ENCODE measurements at places on chromosomes 13 and 19.

- DNase-seq, result no peak
Observed at GRCh38 chr13:50268500-50268899, 253.3 kb downstream of the KCNRG start.

DNA sequence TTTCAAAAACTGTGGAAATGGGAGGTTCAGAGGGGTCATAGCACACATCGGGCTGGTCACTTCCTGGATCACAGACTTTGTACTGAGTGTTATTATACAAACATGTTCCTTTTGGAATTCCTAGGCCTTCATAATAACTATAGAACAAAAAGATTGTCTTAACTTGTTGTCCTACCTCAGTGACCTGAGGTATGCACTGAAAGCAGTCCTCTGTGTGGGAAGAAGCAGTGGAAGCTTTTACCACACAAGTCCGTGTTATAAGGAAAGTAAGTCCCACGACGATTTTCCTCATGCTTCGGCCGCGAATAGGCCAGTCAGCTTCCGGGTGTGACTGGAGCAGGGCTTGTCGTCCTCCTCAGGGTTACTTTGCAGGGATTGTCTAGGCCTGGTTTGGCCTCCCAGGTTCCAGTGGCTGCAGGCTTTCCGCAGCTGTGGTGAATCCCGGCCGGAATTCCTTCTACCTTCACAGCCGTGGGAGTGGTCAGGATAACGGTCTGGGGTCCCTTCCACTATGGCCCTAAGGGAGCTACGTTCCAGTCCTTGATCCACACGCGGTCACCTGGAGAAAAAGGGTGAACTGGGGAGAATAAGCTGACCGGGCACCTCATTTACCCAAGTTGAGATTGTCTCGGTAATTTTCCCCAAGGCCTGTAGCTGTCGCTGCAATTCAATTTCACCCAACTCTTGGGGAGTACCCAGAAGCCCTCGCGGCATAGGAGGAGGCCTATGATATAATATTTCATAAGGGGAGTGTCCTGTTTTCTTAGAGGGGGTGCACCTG, 16.0 kb downstream of the NAPSA start:
- DNase-seq, result no peak

- DNase-seq, result no peak
Observed at GRCh38 chr19:4829001-4829712, 2.4 kb downstream of the TICAM1 start.

DNA sequence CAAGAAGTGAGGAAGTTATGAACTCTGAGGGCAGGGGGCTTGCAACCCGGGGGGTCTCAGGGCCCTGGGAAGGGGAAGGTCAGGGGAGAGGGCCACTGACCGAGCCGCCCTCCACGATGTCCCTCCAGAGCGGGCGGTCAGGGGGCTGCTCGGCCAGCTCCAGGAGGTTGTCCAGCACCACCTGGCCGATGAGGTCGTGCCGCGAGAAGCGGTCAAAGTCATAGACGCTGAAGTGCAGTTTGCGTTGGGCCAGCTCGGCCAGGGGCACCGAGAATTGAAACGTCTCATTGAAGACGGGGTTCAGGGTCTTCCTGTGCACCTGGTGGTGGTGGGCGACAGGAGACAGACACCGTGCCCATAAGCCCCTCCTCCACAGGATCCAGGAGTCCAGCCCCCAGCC, 10.5 kb downstream of the SYT3 start:
- DNase-seq, result no peak

GRCh38 chr13:98520674-98521449, 56.0 kb downstream of the STK24 start:
- no peak for DNase-seq

- no peak for DNase-seq
Observed at GRCh38 chr19:33630880-33631608, 9.3 kb downstream of the CHST8 start.

DNA sequence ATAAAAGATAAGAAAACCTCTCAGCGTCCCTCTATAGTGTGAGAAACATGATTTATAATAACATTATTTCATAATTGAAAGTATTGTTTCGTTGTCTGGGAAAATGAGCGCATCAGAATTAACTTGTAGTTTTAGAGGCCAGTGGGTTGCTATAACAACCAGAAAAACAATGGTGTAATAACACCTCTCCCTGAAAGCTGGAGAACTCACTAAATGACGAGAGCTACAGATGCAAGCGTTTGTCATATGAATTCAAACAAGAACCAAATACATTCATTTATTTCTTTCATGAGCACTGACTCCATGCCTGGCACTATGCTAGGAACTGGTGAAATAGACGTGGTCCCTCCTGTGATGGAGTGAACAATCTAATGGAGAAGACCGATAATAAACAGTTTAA, 16.3 kb downstream of the KBTBD7 start:
- no peak for DNase-seq

- no peak for DNase-seq
Observed at GRCh38 chr19:32624410-32624809, 43.4 kb downstream of the PDCD5 start.

DNA sequence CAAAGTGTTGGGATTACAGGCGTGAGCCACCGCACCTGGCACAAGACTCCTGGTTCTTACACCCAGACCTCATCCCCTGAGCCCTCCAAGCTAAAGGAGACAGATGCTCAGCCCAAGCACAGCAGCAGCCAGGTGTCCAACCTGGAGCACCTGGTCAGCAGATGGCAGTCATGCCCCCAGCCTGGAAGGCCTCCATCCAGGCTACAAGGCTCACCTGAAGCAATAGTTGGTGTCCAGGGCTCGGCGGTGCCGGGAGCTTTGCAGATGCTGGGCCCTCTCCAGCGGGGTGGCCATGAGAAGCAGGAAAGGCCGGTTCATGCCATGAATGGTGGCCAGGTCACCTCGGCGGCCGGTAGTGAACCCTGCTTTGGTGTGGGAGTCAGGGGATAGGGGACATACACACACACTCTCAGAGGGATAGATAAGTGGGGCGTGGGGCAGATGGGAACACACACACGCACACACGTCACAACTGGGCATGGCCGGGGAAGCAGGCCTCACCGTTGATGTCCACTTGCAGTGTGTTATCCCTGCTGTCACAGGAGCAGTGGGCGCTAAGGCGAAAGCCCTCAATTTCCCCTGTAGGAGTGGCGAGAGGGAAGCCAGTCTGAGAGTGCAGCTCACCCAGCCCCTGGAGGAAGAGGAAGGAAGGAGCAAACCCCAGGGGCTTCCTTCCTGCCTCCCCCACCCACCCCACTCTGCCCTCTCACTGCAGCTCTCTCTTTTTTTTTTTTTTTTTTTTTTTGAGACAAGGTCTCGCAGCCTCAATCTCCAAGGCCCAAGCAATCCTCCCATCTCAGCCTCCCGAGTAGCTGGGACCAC, 11.8 kb downstream of the TGFB1 start:
- no peak for DNase-seq

DNA sequence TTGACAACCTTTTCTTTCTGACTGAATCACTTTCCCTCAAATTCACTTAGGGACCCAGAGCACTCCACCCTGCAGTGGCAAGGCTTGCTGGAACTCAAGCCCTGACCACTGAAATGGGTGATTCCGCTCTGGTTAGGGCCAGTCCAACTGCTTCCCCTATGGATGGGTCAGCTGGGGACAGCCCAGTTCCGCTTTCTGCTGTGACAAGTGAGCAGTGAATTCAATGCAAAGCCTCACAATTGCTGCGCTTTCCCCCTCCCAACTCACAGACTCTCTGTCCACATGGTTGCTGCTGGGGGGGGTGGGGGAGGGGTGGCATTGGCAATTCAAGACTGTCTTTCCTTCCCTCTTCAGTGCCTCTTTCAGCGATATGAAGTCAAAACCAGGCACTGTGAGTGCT, 18.7 kb downstream of the CD70 start:
- no peak for DNase-seq

DNA sequence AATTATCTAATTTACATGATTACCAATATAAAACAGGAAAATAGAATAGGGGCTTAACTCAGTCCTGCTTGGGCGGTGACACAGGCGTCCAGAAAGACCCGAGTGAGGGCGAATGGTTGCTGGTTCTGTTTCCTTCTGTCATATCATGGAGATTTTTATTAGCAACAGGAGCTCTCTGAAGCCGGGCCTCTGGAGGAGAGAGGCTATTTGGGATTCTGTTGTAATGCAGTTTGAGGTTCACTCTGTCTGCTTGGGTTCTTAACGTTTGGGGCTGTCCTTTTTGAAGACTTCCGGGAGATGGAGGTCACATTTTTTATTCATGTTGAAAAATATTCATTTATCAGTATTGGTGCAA, 115.7 kb upstream of the ZNF536 start:
- DNase-seq, result no peak

DNA sequence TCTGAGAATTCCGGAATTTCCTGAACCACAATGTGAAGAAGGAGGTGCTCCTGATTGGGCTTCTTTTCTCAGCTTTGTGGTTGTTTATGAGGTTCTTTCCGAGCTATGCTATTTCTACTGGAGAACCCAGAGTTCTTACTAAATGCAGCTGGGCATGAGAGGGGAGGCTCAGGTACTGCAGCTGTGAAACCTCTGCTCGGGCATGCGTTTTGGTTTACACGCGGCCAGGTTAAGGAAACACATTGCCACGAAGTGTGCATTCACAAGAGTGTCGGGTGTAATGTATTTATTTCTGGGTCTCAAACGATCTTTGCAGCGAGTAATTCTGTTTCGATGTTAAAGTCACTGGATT, 661 bp upstream of the MIR17HG start:
- no peak for DNase-seq

DNA sequence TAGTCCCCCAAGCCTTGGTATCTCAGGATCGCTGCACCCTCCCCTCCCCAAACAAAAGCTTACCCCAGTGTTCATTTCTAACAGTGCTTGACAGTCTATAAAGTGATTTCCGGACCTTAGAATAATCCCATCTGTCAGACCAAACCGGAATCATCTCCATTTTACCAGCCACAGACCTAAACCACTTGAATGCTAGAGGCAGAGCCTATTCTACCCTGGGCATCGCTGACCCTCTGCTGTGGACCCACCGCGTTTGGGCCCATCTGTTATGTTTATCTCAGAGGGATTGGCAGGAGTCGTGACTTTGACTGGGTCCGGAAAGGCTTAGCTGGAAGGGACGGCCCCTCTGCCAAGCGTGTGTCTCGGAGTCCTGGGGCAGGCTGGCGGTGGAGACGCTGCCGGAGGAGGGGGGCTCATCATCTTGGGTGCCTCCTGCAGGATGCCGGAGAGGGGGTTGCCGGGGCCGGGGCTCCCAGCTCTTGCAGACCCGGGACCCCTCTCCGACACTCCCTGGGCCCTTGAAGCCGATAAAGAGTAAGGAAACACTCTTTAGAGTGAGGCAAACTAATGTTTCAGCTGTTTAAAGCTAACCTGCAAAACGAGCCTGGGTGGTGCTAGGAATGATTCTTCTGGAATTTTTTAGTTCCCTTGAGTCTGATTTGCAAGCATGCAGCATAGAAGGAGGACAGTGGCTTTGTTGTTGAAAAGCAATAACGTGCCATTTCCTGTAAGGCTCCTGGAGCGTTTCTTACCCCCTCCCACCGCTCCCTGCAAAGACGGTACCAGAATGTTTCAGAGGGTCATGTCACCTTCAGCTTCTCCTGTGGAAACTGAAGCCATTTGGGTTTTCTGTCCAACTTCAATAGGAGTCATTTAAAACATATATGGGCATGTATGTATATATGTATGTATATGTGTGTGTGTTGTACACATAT, 1.3 kb downstream of the SLC25A42 start:
- peak; percentile 10 for DNase-seq

GRCh38 chr13:40352380-40352778, 314.1 kb downstream of the FOXO1 start:
- DNase-seq, result no peak

GRCh38 chr19:8973501-8974091, 36.6 kb downstream of the MUC16 start:
- no peak for DNase-seq

DNA sequence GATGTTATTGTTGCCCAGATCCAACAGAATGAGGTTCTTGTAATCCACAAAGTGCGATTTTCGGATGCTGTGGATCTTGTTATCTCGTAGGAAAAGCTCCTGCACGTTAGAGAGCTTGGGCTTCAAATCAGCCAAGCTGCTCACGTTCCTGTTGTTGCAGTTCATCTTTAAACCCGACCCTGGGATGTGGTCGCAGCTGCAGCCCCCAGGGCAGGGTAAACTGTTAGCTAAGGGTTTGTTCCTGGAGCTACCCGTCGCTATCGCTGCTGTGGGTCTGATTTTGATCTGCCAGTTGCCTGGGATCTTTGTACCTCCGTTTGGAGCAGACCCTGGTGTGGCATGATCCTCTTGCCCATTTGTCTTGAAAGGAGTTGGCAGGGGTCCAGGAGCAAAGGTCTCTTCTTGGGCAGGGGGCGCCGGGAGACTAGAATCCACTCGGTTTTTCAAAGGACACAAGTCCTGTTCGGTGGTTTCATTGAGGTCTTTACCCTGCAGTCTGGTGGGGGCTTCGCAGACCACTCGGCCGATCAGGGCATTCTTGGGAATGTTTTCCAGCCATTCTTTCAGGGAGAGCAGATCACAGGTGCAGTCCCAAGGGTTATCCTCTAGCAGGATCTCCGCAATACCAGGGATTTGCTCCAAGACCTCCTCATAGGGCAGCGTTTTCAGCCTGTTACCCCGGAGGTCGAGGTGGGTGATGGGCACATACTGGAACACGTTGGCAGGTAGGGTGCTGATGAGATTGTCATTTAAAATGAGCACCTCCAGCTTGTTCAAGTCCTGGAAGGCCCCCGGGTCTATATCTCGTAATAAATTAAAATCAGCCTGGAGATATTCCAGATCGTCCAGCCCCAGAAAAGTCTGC, 1.8 kb downstream of the SLITRK1 start:
- no peak for DNase-seq

DNA sequence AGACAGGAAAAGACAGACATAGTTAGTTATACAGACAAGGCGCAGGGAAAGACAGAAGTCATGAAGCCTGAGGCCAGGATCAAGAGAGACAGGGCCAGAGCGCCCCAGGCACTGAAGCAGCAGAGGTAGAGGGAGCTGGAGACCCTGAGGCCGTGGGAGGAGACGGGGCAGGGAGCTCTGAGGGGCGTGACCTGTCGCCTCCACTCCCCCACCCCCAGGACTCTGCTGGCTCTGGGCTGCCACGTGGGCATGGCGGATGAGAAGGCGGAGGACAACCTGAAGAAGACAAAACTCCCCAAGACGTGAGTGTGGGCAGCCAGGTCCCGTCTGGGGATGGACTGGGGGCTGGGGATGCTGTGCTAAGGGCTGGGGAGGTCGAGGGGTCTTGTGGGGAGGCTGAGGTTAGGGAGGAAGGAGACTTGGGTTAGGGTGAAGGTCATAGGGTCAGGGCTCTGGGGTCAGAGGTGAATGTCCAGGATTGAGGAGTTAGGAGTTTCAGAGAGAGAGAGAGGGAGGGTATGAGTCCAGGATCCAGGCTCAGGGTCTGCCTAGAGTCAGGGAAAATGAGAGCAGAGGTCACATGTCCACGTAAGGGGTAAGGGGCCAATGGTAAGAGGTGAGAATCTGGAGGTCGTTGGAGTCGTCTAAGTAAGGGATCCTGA, 31.1 kb downstream of the RYR1 start:
- DNase-seq, result no peak

DNA sequence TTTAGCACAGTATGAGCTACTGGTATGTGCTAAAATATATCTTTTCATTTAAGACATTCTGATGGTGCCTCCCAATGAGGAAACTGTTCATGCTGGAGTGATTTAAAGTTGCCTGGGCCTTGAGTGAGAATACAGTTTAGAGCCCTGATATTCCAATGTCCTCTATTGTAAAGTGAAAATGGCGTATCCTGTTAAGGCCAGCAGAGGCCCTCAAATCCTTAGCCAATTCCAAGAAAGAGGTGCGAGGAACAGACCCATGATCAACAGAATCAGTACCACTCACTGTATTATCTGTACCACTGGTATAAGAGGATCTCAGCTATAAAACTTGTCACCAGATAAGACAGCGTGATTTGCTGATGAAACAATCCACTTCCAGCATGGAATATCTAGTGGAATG, 273.1 kb upstream of the SLITRK5 start:
- DNase-seq, result no peak

GRCh38 chr13:25752957-25753551, 298.8 kb downstream of the SHISA2 start:
- DNase-seq, result no peak

- no peak for DNase-seq
Observed at GRCh38 chr19:52602941-52603340, 32.9 kb downstream of the ZNF701 start.
